NCI-H2029 treated with DMSO at 0.1 percent for 48 hours (cell line): ENCODE measurements at places on chromosomes 11 and 22.

- no peak for DNase-seq
Measured at GRCh38 chr22:37986371-37986770, 2.0 kb upstream of the SOX10 start.

DNA sequence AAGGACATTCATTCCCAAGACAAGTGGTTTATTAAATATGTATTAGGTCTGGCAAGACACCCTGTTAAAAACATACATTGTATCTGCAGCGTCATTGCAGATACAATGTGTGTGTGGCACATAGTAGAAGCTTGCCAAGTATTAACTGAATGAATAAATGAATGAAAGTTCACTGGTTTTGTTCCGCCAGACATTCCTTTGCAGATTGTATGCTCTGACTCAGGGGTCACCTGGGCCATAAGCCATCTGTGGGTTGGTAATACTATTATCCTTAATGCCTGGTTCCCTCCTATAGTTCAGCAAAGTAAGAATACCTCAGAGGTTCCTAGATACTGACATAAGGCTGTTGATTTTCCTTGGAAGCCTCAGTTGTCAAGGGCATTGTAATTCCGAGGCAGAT, 377.3 kb upstream of the CCDC90B start:
- DNase-seq: no peak

- DNase-seq: no peak
Measured at GRCh38 chr11:91231226-91231625, 993.4 kb upstream of the FAT3 start.

DNA sequence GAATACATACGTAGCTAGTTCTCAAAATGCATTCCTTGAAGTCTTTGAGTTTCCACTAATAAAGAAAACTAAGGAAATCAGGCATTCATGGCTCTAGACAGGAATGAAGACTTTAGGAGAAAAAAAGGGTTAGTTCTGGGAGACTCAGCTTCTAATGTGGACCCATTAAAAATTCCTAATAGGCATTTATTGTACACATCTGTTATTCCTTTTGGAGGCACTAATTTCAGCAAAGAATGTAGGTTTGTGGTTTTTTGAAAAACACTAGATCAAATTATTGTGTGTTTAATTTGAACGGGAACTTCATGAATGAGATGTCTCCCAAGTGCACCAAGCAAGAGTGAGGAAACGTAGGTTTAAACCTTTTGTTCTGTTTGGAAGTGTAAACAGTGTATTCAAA, 42.7 kb downstream of the PARVA start:
- no peak for DNase-seq

DNA sequence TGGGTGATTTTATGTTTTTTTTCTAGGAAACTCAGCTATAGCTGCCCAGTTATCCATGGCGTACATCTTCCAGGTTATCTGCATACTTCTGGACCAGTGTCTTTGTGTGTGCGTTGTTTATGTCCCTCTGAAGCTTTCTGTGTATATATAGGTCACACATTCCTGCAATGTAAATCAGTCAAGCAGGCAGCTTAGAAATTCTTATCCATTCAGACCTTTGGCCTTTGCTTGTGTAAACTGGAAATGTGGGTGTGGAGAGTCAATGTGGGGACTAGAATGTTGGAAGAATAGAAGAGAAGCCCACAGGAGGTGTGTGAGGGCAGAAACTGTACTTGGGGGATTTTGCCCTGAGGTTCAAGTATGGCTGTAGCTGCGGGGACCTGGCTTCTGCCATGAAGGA, 51.7 kb downstream of the BARX2 start:
- DNase-seq: no peak

DNA sequence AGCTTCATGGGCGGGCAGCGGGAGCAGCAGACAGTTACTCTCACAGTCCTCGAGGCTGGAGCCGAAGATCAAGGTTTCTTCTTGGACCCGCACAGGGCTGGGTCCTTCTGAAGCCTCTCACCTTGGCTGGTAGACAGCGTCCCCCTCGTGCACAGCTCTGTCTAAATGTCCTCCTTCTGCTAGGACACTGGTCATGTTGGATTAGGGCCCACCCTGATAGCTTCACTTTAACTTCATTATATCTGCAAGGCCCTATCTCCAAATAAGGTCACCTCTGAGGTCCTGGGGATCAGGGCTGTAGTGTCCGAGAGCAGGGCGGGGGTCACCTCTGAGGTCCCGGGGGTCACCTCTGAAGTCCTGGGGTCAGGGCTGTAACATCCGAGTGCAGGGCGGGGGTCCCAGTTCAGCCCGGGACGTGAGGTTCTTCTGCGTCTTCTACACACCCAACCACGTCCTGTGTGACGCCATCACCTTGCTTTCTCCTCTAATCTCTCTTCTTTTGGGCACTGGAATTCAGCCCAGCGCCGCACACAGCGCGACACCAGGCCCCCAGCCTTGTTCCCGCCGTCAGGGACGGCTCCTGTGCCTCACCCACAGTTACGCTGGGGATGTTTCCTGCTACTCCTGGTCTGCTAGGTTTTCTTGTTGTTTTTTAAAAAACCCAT, 34.1 kb upstream of the TOLLIP start:
- DNase-seq: no peak

DNA sequence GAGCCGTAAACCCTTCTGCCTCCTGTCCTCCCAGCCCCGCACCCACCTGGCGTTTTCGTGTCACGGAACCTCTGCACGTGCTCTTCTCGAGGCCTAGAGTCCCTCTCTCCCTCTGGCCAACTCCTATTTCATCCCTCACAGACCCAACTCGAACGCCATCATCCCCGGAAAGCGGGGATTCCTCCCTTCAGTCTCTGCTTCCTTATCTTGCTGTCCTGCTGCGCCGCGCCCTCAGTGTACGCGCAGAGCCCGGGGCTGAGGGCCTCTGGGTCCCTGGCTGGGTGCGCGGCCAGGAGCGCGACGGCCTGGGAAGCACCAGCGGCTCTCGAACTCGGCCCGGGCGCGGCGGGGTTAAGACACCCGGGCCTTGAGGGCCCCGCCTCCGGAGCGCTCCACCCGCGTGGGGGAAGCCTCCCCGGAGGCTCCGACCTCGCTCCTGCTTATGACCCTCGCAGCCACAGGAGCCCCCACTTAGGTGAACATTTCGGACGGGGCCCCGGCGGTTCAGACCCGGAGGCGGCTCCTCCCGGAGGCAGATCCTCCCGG, 398 bp upstream of the ATG16L2 start:
- peak; percentile 49 for DNase-seq

GRCh38 chr11:57460758-57461749, 726 bp downstream of the RTN4RL2 start:
- DNase-seq: no peak

GRCh38 chr11:33605703-33606102, 94.9 kb downstream of the C11orf91 start:
- DNase-seq: no peak

- DNase-seq: no peak
Measured at GRCh38 chr11:2789791-2790567, 90.2 kb upstream of the KCNQ1OT1 start.

DNA sequence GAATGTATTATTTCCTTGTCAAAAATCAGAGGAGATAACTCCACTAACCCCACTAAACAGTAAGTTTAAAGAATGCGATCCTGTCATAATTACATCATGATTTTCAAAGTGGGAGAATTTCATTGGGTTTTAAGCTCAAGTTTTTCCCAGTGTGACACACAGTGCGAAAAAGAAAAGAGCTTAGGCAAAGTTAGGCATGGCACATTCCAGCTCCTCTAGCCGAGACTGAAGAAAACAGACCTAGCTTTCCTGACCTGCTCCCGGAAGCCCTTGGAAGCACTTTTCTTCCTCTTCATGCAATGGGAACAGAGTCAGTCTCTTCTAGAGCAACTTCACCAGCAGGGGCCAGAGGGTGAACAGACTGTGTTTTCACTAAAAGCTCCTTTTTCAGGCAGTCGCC, 76.6 kb upstream of the AKIP1 start:
- DNase-seq: no peak

GRCh38 chr11:899724-900123, 10.9 kb downstream of the CHID1 start:
- DNase-seq: no peak

DNA sequence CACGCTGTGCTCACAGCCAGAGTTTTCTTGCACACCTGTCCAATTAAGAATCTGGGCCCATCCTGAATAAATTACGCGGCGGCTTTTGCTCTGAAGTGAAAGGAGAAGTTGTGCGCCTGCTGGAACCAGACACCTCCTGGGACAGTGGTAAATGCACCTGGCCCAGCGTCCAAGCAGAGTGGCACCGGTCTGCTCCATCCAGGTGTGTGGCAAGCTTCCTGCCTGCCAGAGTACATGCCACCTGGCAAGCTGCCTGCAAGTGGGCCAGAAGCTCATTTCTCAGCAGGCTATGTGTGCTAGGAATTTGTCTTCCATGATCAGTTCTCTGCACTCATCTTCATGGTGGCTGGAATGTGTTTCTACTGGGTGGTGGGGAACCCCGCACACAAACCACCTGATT, 660.6 kb downstream of the ETS1 start:
- peak; percentile 51 for DNase-seq
